ENCODE measurements at places on chromosomes 5 and 9.

DNA sequence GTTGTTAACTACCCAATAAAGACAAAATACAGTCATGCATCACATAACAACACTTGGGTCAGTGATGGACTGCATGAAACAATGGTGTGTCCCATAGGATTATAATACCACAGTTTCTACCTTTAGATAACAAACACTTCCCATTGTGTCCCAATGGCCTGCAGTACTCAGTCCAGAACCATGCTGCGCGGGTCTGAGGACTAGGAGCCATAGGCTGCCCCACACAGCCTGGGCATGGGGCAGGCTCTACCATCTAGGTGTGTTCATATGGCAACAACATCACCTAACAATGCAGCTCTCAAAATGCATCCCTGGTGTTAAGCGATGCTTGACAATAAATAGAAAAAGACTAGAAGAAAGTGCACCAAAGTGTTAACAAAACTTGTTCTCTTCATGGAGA lies 6.8 kb downstream of the IPPK start:
- DNase-seq, result no peak

DNA sequence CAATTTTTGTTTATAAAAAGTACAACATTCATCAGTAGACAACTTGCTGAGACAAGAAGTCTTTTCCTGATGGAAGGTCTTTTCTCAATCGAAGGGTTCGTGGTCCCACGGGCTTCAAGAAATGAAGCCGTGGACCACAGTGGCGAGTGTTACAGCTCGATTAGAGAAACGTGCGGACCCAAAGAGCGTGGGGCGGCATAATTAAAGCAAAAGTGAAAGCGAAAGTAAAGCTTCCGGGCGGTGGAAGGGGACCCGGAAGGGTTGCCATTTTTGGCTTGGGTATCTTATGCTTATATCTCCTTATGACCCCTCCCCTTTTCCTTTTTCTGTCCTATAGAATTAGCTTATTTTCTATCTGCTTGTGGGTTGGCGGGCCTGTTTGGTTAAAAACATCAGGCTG lies 2309.4 kb upstream of the ACO1 start:
- no peak for DNase-seq

DNA sequence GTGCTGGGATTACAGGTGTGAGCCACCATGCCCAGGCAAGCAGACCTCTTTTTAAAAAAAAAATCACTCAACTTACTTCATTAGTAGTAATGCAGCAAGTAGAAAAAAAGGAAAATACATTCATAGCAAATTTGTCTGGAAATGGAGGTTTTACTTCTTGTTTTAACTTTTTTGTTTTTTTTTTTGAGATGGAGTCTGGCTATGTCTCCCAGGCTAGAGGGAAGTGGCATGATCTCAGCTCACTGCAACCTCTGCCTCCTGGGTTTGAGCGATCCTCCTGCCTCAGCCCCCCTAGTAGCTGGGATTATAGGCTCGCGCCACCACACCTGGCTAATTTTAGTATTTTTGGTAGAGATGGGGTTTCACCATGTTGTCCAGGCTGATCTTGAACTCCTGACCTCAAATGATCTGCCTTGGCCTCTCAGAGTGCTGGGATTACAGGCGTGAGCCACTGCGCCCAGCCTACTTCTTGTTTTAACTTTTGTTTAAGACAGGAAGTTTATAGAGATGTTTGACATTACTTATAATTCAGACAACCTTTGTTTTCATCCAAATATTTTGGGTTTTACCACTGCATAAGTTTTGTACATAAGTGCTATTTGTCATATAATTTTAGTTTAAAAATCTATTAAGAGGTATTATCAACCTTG lies 26.5 kb downstream of the UBE2R2 start:
- no peak for DNase-seq

DNA sequence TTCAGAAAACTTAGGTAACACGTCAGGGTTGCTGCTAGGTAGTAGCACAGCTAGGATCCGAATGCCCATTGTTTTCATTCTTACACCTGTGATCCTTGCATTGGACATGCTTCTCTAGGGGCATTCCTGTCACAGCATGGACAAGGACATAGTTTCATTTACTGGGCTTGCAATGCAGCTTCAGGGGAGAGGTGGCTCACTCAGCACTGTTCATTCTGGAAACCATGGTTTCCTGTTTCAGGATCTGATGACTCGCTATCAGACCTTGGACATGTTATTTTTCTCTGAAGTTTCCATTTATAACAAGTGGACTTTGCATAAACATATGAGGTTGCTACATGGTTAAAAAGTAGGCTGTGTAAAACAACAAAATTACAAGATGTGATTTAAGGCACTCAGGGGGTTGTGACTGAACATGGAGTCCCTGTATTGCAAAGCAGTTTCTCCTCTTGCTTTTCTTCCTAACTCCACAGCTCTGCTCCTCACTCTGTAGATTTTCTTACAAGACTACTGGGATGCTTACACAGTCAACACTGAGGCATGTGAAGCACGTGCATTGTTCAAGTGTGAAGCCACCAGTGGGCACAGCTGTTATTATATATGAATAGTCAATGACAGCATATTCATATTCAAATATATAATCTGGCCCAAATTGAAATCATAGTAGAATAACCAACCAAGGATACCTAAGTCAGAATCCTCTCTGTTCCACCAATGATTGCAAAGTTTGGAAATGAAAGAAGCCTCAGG lies 66.1 kb upstream of the STK32A start:
- DNase-seq, result no peak

DNA sequence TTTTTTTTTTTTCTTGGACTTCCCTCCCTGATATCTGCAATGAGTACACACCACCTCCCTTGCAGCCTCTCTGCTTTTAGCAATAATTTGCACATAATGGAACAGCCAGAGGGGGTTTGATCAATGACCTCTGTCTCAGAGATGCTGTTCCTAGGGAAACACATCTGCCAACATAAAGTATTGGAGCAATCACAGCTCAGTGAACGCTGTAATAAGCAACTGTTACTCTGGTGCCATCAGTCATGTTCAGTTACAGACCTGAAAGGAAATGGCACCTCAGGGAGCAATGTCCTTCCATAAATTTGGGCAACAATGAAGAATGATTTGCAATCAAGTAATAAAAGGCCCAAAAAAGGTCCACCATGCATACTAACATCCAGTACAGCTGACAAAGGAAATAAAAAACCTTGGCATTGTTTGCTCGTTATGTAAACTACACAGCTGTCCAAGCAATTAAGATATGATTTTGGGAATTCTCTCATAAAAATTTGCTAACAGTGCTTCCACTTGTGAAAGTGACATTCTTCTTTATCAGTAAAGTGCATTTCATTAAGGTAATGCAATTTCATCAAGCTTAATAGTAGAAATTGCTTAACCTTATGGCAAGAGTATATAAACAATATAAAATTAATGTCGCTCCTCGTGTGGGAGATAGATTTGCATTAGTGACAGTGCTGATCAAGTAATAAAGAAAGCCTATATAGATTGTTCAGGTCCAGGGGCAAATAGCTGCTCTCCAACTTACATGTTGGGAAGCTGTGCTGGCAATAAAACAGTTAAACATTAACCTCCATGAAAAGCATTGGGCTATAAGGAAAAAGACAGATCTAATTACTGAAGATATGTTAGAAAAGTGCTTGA lies 167.8 kb downstream of the RASEF start:
- DNase-seq, result no peak

DNA sequence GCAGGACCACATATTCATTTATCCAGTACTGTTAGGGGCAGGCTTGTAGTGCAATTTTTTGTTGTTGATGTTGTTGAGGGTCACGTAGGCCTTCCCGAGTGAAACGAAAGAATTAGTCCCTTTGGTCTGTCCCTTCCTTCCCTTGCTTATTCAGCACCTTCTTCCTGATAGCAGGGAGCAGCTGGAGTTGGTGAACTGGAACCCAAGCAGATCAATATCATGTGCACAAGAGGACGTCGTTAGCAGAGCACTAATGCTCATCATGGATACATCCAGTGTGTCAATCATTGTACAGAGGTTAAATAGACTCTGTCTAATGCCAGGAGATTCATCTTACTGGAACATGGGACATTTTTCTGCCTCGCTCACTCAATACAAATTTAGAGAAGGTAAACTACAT lies 33.0 kb upstream of the MAP1B start:
- no peak for DNase-seq

GRCh38 chr5:103889500-103890209 lies 327.1 kb upstream of the NUDT12 start:
- no peak for DNase-seq

- DNase-seq, result no peak
These were observed 1041.8 kb upstream of the ARRDC3 start for GRCh38 chr5:92424785-92425426.

- DNase-seq, result no peak
These were observed 49.1 kb downstream of the ARHGAP26 start for GRCh38 chr5:142819292-142819691.

DNA sequence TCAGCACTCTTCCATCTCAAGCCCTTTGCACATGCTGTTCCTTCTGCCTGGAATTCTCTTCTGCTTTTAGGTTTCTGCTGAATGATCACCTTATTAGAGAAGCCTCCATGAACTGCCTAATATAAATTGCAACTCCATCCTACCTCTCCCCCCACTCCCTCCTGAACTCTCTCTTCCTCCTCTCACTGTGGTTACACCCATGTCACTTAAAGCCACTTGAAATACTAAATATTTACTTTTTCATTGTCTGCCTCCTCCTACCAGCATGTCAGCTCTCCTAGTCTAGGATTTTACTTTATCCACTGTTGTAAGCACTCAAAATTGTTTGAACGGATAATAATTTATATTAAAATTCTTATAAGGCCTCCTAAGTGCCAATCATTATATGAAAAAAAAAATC lies 43.8 kb downstream of the ACTL7B start:
- DNase-seq, result no peak

DNA sequence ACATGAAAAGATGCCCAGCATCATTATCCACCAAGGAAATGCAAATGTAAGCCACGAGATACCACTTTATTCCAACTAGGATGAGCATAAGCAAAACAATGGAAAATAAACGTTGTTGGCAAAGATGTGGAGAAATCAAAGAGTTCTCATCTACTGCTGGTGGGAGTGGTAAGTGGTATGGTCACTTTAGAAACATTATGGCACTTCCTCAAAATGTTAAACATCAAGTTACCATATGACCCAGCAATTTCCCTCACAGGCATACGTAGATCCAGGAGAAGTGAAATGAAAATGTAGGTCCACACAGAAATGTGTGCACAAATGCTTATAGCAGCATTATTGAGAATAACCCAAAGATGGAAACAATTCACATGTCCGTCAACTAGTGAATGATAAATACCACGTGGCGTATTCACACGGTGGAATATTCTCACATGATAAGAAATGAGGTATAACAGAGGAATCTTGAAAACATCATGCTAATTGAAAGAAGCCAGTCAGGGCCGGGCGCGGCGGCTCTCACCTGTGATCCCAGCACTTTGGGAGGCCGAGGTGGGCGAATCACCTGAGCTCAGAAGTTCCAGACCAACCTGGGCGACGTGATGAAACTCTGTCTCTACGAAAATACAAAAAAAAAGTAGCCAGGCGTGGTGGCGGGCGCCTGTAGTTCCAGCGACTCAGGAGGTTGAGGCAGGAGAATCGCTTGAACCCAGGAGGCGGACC lies 16.4 kb upstream of the FLT4 start:
- DNase-seq, result no peak

DNA sequence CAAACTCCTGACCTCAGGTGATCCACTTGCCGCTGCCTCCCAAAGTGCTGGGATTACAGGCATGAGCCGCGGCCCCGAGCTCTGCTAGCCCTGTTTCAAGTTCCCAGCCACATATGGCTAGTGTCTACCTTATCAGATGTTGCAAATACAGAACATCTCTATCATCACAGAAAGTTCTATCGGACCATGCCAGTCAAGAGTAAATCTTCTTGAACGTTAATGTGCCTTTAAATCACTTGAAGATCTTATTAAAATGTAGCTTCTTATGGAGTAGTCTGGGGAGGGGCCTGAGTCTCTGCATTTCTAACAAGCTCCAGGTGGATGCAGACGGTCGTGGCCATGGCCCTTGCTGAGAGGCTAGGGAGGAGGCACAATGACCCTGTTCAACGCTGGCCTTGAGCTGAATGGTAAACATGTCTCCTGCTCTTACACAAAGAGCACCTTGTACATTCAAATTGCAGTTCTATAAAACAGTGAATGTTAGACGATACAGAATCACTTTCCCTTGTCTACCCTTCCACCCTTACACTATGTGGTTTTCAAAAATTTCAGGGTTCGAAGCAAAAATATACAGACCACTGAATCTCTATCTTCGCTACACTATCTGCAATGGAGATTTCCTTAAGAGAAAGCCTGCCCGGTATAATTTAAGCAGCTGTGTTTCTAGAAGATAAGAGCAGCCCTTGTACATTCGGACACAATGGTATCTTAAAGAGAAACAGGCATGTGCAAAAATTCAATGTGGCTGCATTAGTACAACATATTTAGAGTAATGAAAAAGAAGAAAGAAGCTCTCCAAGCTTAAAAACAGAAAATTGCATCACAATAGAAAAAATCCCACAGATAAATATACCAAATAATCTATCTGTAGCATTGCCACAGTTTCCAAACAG lies 114.1 kb downstream of the FRMD3 start:
- DNase-seq, result peak; percentile 12

DNA sequence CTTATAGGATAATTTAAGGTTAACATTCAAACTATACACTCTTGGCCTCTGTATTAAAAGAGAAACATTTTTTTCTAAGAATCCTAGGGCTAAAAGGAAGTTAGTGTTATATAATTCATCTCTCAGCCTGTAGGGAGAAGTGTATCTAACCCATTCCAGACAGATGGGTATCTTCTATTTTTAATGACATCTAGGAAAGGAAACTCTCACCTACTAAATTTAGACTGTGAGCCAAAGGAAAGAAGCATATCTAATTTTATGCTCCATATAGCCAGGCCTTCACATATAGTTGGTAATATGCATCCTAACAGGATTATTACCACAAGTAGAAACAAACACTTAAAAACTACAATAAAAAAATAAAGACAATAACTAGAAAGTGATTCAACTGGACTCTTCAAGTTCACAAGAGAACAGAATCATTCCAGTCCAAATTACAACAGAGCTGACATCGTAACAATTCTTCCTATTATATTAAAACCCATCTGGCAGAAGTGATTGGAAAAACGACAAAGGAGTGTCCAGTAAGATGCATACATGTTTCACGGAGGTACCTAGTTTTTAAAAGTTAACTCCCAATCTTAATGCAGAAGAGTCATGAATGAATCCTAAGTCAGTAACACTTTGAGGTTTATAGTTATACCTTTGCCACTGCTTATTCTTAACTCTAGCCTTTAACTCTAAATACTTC lies 39.4 kb downstream of the SCAI start:
- no peak for DNase-seq

- no peak for DNase-seq
These were observed 4.8 kb downstream of the PLK2 start for GRCh38 chr5:58455066-58455465.

DNA sequence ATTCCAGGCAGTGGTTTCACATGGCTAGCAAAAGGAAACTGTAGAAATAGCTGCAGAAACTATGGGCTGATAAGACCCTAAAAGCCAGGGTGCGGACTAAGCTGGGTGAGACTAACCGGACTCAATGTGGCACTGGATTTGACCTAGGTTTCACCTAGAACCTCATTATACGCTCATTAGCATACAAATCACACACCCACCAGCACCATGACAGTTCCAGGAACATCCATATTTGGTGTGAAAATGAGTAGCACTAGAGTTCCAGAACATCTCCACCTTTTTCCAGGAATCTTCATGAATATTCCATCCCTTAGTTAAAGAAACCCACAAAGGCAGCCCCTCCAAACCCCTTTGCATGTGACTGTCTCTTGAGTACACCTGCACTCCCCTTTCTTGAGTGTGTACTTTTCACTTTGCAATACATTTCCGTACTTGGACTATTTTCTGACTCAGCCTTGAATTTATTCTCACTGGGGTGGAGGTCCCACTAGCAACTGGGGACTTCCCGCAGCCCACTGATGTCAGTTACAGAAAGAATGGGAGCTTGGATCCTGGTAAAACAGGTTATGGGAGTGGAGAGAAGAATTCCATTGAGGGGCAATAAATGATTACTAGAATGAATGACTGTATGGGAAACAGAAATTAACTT lies 58.0 kb upstream of the SPATA31C2 start:
- no peak for DNase-seq

Measured in CMK (cell line).